ENCODE measurements at places on chromosomes 1 and 21. TPM values are rescaled to one million over a fixed set of nuclear protein-coding genes. Genes with fewer than 3 reads are reported as not detected.

Gene RPTN
- 0.36 TPM for total RNA-seq

GRCh38 chr1:172815740-172816139, 156.8 kb downstream of the FASLG start:
- no peak overlapping the region for H3K4me3 ChIP-seq
- no peak overlapping the region for H3K27ac ChIP-seq
- H3K4me1 ChIP-seq, result peaks cover 8% of the 10 kb centered on the region
- H3K27me3 ChIP-seq, result no peaks in the 10 kb centered on the region
- no peaks in the 10 kb centered on the region for H3K36me3 ChIP-seq

- no peak overlapping the region for H3K27ac ChIP-seq
- H3K4me3 ChIP-seq, result no peak overlapping the region
- H3K36me3 ChIP-seq, result no peaks in the 10 kb centered on the region
- H3K27me3 ChIP-seq, result no peaks in the 10 kb centered on the region
- DNase-seq, result no peak
These were observed 22.2 kb upstream of the SMG7 start for GRCh38 chr1:183450093-183450492.

DNA sequence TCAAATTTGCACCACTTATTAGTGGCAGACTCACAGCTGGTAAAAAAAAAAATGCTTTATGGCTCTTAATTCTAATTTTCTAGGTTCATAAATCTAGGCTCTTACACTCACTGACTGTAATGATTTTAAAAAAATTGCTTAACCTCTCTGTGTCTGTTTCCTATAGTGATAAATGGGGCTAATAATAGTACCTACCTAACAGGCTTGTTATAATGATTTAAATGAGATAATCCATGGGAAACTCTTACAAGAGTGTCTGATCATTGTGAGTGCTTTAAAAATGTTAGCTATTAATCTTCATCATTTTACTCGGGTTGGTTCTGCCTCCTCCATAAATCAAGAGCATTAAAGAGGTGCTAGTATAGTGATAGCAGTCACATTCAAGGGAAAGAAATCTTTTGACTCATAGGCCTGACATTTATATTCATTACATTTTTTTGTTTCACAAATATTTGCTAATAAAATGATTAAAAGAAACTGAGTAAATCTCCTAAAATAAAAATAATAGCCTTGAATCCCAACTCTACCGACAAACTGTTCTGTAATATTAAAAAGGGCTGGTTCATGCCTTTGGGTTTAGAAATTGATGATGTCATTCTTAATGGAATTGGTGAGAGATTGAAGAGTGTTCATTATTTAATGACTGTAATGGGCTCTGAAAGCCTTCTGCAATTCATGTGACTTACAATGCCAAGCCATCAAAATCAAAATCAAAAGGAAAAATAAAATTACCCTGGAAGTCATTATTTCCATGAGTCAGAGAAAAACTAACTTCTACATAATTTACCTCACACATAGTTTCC, 93.9 kb upstream of the PALMD start:
- no peaks in the 10 kb centered on the region for H3K27me3 ChIP-seq
- no peak overlapping the region for H3K27ac ChIP-seq
- DNase-seq, result no peak
- no peak overlapping the region for H3K4me3 ChIP-seq
- H3K4me1 ChIP-seq, result peaks cover under 1% of the 10 kb centered on the region
